Neural cell (in vitro differentiated cells): ENCODE measurements at places on chromosomes 5 and 9. TPM values are rescaled to one million over a fixed set of nuclear protein-coding genes. Genes with fewer than 3 reads are reported as not detected.

FYB1 gene
- not detected in 2 replicates for polyA plus RNA-seq

IFNA13 gene
- not detected in 2 replicates for polyA plus RNA-seq

NSG2 gene
- 1,581 and 1,761 TPM in 2 replicates for polyA plus RNA-seq

PDE6A gene
- polyA plus RNA-seq, result not detected in 2 replicates

TAS2R1 gene
- 0.41 TPM in 1 of 2 replicates, not detected in the other for polyA plus RNA-seq

KIF4B gene
- not detected in 2 replicates for polyA plus RNA-seq

LHFPL2 gene
- 1.6 and 3.4 TPM in 2 replicates for polyA plus RNA-seq

ZMYND19 gene
- 54.8 and 62.4 TPM in 2 replicates for polyA plus RNA-seq

GAPT gene
- not detected in 2 replicates for polyA plus RNA-seq

MCIDAS gene
- not detected in 2 replicates for polyA plus RNA-seq

TSSK1B gene
- not detected in 2 replicates for polyA plus RNA-seq

PPIP5K2 gene
- polyA plus RNA-seq, result 133 and 153 TPM in 2 replicates

PIP5K1B gene
- polyA plus RNA-seq, result 0.72 and 1.5 TPM in 2 replicates

TLE4 gene
- polyA plus RNA-seq, result 143 and 146 TPM in 2 replicates

PTGS1 gene
- polyA plus RNA-seq, result 0.17 TPM in 1 of 2 replicates, not detected in the other

CTNNAL1 gene
- 14.3 and 24.7 TPM in 2 replicates for polyA plus RNA-seq

RALGPS1 gene
- polyA plus RNA-seq, result 37.1 and 38.9 TPM in 2 replicates

ASPN gene
- 0.35 and 0.80 TPM in 2 replicates for polyA plus RNA-seq

DDX4 gene
- 0.43 and 0.54 TPM in 2 replicates for polyA plus RNA-seq

TRMT10B gene
- 5.3 and 11.2 TPM in 2 replicates for polyA plus RNA-seq

ANXA1 gene
- polyA plus RNA-seq, result 4.1 and 5.8 TPM in 2 replicates

CTNND2 gene
- polyA plus RNA-seq, result 67.0 and 67.6 TPM in 2 replicates

DCAF12 gene
- polyA plus RNA-seq, result 37.5 and 37.7 TPM in 2 replicates

HINT1 gene
- polyA plus RNA-seq, result 617 and 706 TPM in 2 replicates
